Dorsolateral prefrontal cortex (tissue), 122 donors: ENCODE measurements at places on chromosomes 7 and 10.
A peak's percentile ranks its signal among the peaks of the same experiment; 100 is the strongest.

DNA sequence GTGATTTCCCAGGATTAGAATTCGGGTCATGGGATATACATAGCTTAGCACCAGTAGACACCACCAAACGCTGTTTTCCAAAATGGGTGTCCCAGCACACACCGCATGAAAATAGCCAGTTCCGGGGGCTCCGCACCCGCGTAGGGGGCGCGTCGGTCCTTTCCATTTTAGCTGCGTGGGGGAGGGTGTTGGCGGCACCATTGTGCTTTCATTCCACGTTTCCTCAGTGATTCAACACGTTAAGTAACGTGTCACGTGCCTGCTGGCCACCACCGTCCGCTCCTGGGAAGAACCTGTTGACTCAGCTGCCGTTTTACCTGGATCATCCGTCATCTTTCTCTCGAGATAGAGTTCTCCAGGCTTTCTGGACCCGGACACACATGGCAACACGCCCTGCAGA lies 25.6 kb upstream of the ADGRA1 start:
- no peak for DNase-seq

DNA sequence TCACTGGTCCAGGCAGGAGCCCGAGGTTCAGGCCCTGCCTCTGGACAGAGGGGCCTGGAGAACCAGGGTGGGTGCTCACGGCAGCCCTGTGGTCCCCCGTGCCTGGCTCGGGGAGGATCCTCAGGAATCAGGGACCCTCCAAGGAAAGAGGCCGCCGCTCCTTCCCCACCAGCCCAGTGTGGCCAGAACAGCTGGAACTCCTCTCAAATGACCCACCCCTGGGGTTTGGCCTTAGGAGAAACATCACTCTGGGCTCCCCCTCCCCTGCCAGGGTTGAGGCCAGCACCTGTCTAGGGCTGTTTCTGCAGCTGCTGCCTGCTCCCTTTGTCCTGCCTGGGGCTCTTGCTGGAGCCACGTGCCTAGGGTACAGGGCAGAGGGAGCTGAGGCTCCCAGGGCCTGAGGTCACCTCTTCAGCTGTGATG lies 161.0 kb downstream of the RNF216 start:
- no peak for DNase-seq

DNA sequence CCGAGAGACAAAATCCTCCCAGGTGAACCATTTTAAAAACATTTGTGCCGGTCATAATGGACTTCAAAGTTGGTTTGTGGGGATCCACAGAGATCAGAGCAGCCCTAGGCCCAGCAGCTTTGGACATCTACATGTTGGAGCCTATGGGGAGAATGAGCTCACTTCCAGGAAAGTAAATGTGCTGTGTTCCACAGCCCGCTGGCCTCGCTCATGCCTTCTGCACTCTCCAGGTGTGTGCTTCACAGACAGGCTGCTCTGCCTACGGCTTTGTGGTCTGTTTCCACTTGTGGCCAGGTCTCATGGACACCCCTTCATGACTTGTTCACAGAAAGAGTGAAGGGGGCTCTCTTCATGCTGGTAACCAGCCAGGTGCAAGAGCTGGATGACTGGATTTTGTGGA lies 141.6 kb downstream of the ADARB2 start:
- no peak for DNase-seq

- DNase-seq, result peak; percentile 59
Observed at GRCh38 chr10:132113206-132113605, 47.5 kb downstream of the JAKMIP3 start.

DNA sequence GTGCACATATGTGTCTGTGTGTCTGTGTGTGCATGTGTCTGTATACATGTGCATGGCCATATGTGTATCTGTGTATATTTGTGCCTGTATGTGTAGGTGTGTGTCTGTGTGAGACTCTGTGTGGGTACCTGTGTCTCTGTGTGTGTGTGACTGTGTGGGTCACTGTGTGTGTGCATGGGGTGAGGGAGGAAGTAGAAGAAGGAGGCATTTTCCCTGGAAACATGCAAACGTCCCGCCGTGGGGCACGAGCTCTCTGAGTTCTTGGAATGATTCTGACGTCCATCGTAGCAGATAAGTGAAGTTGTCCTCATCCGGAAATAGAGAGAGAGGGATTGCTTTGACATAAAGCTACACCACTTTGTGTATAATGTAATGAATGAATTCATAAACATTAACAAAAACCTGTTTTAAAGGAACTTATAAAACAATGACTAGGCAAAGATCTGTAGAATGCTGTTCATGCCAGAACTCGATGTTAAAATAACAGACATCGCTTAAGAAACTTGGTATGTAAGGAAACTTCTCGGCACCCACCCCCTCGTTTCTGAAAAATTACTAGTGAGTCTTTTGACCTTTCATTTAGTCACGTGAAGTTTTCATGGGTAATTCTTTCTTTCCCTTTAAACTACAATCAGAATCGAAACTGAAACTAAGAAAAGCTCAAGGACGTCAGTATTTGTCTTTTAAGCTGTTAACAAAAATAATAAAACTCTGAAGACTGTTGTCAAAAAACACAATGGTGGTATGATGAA lies 43.6 kb upstream of the KLF6 start:
- DNase-seq, result no peak

- DNase-seq, result no peak
Observed at GRCh38 chr10:91931526-91932190, 8.1 kb downstream of the BTAF1 start.

DNA sequence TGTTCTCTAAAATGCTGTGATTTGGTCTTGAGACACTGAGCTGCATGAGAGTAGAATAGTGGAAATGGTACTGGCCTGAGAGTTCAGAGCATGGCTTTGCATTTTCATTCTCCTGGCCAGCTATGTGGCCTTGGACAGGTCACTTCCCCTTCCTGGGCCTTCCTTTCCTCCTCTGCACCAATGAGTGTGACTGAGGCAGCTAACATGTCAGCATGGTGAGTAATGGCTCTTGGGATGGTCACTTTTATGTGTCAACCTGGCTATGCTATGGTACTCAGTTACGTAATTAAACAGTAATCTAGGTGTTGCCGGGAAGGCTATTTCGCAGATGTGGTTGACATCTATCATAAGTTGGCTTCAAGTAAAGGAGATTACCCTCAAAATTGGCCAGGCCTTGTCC lies 109.3 kb downstream of the RTKN2 start:
- DNase-seq, result no peak

GRCh38 chr10:90872648-90873020 lies 860 bp downstream of the RPP30 start:
- DNase-seq, result no peak

GRCh38 chr10:6101181-6101580 lies 12.3 kb downstream of the RBM17 start:
- no peak for DNase-seq

- DNase-seq, result no peak
Observed at GRCh38 chr7:108598153-108598552, 28.5 kb downstream of the DNAJB9 start.

GRCh38 chr7:76997381-76998284 lies 34.5 kb downstream of the SPDYE17 start:
- DNase-seq, result no peak

- DNase-seq, result peak; percentile 43
Observed at GRCh38 chr7:86469680-86470295, 173.9 kb upstream of the GRM3 start.

- DNase-seq, result no peak
Observed at GRCh38 chr7:123439191-123439590, 95.2 kb downstream of the IQUB start.

GRCh38 chr7:1781369-1781768 lies 111.3 kb downstream of the ELFN1 start:
- DNase-seq, result no peak

DNA sequence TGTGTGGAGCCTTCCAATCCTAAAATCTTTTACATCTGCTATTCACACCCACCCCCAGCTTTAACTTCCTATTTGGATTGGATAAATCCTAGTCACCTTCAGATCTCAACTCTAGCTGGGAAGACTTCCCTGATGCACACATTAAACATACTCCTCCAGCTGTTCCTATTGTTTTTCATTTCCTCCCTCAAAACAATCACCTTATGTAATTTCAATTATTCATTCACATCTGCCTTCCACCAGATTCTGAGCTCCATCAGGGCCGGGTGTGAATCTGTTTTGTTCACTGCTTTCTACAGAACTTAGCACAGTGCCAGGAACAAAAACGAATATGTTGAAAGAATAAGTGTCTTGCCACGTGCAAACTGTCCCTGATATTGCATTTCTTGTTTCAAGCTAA lies 497.4 kb downstream of the PLXDC2 start:
- no peak for DNase-seq

- no peak for DNase-seq
Observed at GRCh38 chr7:23018750-23019149, 4.8 kb upstream of the HYCC1 start.

- DNase-seq, result no peak
Observed at GRCh38 chr7:92813390-92814024, 22.9 kb downstream of the CDK6 start.

- DNase-seq, result no peak
Observed at GRCh38 chr10:51606825-51607462, 92.5 kb downstream of the CSTF2T start.

DNA sequence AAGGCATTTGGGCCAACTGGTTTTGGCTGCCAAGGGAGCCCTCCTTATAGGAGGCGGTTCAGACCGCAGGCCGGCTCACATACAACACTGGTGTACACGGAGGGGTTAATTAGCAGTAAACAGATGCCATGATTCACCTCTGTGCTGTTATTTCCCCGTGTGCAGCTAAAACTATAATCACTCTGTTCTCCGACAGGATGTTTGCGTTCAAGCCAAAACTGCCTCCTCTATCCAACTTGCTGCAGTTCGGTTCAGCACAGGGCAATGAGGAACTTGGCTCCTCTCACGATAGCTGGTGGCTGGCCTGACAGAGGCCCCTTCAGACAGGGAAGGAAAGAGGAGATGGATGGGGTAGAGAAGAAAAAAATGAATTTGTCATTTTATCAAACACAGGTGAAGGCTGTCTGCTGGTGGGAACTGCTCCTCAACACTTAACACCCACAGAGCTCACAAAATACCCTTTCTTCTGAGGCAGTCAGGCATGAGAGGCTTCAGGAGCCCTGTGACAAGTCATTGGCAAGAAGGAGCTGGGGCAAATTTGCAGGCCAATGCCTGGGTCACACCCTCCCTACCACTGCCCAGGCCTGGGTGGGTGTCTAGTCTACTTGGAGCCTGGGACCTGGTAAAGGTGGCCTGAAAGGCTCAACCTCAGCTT lies 24.0 kb downstream of the KCNMA1 start:
- DNase-seq, result no peak

DNA sequence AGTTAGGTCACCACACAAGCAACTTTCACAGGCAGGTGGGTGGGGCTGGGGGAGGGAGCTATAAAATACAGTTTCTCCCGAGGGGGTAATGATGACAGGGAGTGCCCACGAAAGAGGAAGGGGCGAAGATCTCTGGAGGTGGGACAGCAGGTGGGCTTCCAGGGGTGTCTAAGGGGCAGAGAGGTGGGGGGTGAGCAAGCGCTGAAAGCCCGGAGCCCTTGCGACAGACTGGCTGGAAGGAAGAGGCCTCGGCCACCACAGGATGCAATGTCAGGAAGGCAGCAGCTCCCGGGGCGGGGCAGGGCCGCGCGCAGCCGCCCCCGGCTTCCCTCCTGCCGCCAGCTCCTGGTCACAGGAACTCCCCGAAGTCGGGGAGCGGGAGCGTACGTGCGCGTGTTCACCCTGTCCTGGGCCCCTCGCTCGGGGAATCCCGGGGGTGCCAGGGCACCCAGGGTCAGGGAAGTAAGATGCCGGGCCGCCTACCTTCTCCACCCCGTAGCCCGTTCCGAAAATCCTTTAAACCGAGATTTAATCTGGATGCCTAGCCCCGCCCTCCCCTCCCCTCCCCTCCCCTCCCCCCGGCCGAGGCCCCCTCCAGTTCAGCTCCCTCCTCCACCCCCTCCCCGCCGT lies 105.2 kb upstream of the PPIF start:
- peak; percentile 70 for DNase-seq

DNA sequence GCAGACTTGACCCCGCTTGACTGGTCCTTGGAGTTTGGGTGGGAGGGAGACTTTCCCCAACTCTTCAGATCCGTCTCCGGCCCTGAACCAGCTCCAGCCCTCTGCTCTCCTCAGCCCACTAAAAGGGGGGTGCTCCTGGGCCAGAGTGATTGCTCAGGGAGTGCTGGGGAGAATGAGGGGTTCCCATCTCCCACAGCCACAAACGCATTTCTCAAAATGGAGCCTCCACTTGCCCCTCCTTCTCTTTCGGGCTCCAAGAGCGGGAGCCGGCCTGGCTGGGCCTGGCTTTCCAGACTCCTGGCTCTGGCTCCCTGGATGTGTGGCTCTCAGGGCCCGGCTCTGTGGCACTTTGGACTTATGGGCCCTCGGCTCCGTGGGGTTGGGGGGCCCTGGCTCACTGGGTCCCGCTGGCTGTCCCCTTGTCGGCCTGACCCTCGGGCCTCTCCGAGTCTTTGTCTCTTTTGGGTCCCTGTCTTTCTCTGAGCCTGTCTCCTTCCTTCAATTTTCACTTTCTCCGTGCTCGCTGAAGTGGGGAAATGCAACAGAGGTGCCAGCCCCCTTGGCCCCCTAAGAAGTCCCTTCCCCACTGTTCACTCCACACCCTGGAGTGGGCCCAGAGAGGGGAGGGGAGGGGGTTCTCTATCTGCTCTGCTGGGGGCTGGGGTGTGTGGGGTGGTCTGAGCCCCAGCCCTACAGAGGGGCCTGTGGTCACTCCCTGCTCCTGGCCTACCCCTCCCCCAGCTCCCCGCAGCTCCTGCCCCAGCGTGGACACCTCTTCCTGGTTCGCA lies 713 bp downstream of the LZTS2 start:
- peak; percentile 62 for DNase-seq
